NCI-H226 (cell line): ENCODE measurements at places on chromosomes 2 and 18.

GRCh38 chr2:118040891-118041290, 27.0 kb upstream of the CCDC93 start:
- DNase-seq = no peak

DNA sequence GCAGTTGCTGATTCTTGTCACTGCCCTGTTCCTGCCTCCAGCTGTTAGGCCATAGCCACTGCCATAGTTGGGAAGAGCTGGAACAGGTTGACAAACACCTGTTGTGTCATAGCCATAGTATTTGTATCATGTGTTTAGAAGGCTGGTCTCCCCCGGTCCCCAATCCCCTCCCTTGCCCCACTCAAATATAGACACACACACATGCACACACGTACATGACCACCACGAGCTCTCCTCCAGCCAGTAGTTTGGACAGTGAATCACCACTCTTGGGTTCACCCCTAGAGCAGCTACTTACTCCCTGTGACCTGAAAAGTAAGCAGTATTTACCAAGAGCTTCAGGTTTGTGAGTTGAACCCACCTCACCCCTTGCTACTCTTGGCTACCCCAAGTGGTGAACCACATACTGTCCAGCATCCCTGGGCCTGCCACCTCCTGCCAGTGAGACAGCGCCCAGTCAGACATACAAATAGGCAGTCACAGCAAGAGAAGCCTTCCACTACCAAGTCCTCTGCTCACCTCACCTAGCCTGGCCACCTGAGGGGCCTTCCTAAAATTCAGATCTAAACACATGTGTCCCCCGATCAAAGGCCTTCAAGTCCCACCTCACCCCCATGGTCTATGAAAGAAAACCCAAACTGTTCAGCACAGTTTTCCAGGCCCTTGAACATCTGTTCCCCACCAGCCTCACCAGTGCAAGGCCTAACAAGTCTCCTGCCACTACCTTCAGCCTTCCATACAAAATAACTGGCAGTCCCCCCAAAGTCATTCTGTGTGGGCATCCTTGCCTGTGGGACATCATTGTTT, 7.1 kb downstream of the PCBP1 start:
- no peak for DNase-seq

DNA sequence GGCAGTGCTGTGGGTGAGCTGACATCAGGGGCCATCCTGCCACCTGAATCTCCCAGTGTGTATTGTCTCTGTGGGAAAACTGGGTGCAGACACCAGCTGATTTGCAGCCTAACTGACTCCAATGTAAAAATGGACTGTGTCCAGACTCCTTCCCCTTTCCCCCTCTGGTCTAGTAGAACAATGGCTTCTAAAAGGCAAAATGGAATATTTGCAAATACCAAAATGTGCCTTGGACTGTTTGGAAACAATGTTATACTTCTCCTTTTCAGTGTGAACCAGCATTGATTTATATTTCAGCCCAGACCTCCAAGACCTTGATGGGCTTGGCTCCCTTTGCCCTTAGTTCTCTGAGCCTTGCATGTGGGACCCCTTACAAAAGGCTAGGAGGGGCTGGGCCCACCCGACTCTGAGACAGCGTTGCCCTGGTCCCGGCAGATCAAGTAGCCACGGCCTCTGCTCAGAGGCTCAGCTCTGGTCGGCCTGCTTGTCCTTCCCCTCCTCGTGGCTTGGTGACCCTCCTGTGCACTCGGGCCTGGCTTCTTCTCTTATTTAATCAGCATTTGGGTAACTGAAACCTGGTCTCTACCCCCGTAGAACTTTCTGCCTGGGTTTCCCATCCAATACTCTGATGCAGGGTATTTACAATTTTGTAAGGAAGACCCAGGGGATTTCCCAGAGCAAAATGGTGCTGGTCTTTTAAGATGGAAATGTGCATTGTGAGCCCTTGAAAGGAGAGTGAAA, 18.0 kb upstream of the ACKR3 start:
- DNase-seq = no peak

DNA sequence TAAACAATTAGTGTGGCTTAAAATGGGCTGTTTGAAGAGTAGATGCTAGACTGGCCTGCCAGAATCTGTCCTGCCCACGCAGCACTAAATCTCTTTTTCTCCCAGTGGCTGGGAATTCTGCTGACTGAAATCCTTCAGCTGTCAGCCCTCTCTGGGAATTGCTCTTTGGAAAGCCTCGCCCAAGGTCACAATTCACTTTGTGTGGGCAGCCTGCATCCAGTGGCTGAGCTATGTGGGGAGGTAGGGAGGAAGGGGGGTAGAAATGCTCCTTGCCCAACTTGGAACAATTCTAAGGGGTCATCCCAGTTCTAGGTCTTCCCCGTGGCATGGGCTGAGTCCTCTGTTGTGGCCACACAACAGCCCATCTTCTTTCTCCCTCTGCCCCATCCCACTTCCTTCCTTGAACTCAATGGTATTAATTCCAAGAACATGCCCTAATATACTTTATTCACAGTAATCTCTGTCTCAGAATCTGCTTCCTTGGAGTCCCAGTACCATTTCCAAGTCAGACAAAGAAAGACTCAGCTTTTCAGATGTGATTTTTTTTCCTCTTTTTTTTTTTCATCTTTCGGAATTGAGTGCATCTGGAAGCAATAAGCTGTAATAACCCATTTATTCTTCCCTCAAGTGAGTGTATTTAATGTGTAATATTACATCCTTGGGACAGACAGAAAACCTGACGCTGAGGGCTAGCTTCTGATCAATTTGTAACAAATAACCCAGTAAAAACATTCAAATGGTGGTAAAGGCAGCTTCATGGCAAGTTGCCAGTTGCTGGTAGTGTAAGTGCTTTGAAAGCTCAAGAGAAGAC, 189.4 kb downstream of the GPD2 start:
- peak; percentile 3 for DNase-seq

GRCh38 chr2:240237609-240238174, 97.2 kb upstream of the OTOS start:
- peak; percentile 63 for DNase-seq

DNA sequence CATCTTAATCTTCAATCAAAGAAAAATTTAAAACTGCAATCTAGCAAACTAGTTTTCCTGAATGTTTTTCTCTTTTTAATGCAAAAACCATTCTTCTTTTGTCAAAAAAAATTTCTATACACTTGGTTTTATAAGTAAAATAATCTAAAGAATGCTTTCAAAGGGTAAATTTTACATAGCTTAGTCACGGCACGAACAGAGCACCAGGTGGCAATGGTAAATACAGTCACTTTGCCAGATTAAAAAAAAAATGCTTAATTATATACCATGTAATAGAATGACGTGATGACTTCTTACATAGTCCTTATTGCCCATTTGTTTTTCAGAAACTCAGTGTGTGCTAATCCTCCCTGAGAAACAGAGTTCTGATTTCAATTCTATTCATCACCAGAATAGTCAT, 10.4 kb downstream of the FEZ2 start:
- no peak for DNase-seq

- DNase-seq = no peak
These were observed 54.6 kb downstream of the BAZ2B start for GRCh38 chr2:159561786-159562185.

- peak; percentile 70 for DNase-seq
These were observed 34.6 kb upstream of the POTEC start for GRCh38 chr18:14577971-14578370.

GRCh38 chr18:48928787-48929186, 22.0 kb downstream of the SMAD7 start:
- DNase-seq = no peak

DNA sequence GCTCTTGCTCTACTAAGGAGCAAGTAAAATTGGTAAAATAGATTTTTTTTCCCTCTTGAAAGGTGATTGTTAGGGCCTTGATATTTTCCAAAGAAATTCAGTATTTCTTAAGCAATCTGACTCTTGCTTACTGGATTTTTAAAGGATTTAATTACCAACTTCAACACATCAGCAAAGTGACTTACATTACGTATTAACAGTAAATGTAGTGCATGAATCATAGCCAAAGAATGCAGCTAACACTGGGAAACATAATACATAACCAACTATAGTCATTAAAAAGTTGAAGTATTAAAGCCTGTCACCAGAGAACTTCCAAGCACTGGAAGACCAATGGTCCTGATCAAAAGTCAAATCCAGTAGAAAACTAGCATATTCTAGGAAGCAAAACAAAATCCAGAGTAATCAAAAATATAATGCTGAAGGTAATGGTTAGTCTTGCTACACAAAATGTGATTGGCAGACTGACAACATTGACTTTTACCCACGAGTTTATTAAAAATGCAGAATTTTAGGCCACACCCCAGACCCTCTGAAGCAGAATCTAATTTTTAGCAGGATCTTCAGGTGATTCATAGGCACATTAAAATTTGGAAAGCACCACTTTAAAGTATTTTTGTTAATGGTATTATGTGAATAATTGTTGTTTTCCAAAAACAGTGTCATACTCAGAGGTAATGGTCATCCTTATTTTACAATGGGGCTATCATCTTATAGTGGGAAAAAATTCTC, 31.8 kb upstream of the CAVIN2 start:
- DNase-seq = peak; percentile 57

DNA sequence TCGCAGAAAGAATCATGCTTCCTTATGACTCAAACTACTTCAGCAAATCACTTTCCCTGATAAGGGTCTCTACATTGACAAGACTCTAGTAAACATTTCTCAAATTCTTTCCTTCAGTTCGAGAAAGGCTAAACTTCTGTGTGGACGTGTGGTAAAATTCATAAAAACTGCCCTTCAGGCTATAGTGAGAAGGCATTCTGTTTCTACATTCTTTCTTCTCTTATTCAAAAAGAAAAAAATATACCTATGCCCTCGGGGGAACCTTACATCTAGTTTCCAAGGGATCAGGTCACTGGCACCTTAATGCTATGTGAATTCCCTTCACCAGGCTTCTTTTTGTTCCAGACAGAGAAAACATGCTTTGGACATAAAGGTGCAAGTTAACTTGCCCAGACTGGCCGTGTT, 4.9 kb downstream of the VIT start:
- peak; percentile 80 for DNase-seq

- no peak for DNase-seq
These were observed 143.5 kb downstream of the TCF4 start for GRCh38 chr18:55444536-55444935.

GRCh38 chr2:158953926-158954763, 14.3 kb upstream of the TANC1 start:
- DNase-seq = peak; percentile 81

DNA sequence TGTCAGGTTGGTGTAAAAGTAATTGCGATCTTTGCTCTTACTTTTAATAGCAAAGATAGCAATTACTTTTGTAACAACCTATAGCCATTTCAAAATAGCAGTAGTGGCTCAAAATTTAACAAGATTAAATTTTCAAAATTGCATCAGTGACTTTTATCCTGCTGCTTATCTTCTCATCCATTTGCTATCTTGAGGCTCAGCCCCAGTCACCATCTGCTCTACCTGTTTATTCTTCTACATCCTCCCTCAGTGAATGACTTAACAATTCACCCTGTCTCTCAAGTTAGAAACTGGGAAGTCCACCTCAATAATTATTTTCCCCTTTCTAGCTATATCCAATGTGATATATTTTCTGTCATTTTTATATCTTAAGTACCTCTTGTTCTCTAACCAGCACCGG, 148.6 kb upstream of the ZNF804A start:
- no peak for DNase-seq

DNA sequence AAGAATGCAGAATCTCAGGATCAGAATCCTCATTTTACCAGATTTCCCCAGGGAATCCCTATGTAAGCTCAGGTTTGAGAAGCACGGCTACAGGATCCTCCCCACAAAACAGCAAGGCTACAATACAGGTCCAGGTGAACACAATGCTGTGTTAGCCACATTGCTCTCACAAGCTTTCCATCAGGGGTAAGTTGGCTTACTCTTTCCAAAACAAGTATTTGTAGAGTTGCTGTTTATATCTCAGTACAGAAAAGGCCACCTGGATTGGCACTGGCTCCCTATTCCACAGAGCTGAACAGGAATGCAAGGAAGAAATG, 11.0 kb downstream of the SPRED2 start:
- no peak for DNase-seq
